ENCODE measurements at places on chromosomes 12 and 14. TPM values are rescaled to one million over a fixed set of nuclear protein-coding genes. Genes with fewer than 3 reads are reported as not detected.

ZBTB25 gene
- total RNA-seq = 15.5 TPM

GRCh38 chr12:32501835-32502333, 102.5 kb downstream of the FGD4 start:
- peak; percentile 81 for DNase-seq

DNA sequence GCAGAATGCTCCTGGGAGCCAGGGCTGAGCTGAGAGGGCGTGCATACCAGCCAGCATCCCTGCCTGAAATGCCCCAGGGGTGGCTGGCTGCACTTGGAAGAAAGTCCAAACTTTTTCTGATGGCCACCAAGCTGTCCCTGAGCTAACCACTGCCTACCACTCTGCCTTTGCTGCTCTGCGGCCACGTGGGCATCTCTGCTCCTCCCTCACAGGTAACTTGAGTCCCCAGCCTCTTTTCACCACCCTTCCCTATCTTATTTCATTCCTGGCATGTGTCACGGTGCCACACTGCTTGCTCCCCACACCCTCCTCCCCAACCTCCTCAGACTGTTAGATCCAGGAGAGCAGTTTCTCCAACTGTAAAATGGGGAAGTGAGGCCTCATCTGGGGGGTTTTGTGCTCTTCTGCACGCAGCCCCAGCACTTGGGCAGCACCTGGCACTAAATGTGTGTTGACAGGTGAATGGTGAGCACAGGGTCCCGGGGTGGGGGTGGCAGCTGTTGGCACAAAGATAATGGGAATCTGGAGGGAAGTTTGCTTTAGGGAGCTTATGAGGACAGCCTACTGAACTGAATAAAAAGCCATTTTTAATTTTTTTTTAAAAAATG, 113.0 kb downstream of the GLT1D1 start:
- no peak for DNase-seq

DNA sequence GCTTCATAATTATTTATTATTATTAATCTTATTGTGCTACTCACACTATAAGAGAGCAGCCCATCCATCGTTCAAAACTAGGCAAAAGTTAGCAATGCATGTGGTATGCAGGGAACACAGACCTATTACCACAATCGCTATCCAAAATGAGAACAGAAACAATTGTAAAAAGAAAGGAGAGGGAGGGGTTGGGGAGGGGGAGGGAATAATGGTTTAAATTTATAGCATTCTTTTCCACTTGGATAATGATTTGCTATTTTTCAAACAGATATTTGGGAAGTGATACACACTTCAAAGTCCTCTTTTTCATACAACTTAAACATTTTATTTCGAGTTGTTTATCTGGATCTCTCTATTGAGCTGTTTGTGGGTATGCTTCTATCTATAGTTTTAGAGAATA, 248.6 kb upstream of the SOX5 start:
- DNase-seq = no peak

GRCh38 chr12:127542931-127543330, 724.0 kb upstream of the TMEM132C start:
- DNase-seq = no peak

GRCh38 chr12:8696442-8697090, 1.2 kb upstream of the RIMKLB start:
- DNase-seq = peak; percentile 23

- DNase-seq = no peak
Observed at GRCh38 chr12:15404485-15404884, 82.2 kb downstream of the PTPRO start.

PUS7L gene
- 27.1 TPM for total RNA-seq

GUCY2C gene
- not detected for total RNA-seq

CCDC38 gene
- not detected for total RNA-seq

- no peak for DNase-seq
Observed at GRCh38 chr12:105256011-105256410, 20.0 kb upstream of the APPL2 start.

- DNase-seq = no peak
Observed at GRCh38 chr12:53465679-53466078, 13.8 kb downstream of the PCBP2 start.

GRCh38 chr14:57583396-57583795, 89.7 kb upstream of the CCDC198 start:
- DNase-seq = no peak

TCTN2 gene
- 14.0 TPM for total RNA-seq

MYF5 gene
- not detected for total RNA-seq

DNAJC22 gene
- 2.2 TPM for total RNA-seq

DNA sequence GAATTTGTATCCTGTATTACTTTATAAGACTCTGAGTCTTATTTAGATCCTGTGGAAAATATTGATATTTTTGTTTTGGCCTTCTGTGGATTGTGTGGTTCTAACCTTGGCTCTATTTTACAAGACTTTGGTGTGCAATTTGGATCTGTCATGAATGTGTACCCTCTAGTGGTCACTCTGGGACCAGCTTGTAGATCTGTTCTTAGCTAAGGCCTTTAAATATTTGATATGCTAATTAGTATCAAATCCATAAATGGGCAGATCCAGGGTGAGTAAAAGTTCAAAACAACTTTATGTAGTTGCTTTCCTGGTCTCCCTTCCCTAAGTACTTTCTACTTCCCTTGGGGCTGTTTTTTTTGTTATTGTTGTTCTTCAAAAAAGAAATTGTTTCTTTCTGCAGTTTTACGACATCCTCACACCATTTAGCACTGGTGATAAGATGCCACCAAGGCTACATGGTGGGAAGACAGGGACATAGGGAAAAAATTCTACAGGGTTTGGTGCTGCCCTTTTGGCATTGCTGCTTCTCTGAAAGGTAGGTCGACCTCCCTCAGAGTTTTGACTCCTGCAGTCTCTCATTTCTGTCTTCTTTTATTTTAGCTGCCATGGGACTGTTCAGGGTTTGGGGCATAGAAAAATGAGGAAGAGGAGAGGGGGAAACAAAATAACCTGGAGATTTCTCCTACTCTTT, 238.5 kb downstream of the GPHN start:
- peak; percentile 1 for DNase-seq

INSM2 gene
- total RNA-seq = 0.17 TPM

- no peak for DNase-seq
Observed at GRCh38 chr12:123873793-123874192, 98.8 kb downstream of the CCDC92 start.

- DNase-seq = no peak
Observed at GRCh38 chr14:105944632-105945610, 418.5 kb downstream of the TMEM121 start.

GRCh38 chr14:23351681-23352505, 794 bp downstream of the SLC22A17 start:
- DNase-seq = peak; percentile 78

RNASE4 gene
- total RNA-seq = 10.8 TPM

GRCh38 chr12:67315661-67316060, 46.5 kb downstream of the CAND1 start:
- DNase-seq = no peak

DNA sequence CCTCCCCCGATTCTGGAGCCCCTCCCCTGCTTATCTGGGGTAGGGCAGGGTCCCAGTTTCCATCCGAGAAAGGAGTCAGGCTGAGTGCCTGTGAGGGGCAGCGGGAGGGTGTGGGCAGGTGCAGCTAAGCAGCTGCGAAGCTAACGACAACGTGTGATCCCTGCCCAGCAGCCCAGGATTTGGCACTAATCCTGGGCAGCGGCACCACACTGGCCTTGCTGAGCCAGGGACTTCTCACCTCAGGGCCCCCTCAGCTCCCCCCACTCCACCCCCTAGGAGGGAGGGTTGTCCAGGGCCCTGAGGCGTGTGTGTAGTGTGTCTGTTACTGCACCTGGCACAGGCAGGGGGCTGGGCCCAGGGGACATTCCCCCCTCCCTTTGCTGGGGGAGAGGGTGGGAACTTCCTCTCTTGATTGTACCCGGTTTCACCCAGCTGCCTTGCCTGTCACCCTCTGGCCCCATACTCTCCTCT, 1.8 kb downstream of the SMIM41 start:
- no peak for DNase-seq

KICS2 gene
- 4.8 TPM for total RNA-seq

IKZF4 gene
- total RNA-seq = 5.2 TPM

- DNase-seq = peak; percentile 56
Observed at GRCh38 chr14:70188659-70189455, at the start of gene SLC8A3. SLC8A3 (minus strand) TSS chr14:70188951; CDS start chr14:70168422, 20,529 bp downstream.

- no peak for DNase-seq
Observed at GRCh38 chr12:106227641-106228319, 20.0 kb downstream of the CKAP4 start.

DNA sequence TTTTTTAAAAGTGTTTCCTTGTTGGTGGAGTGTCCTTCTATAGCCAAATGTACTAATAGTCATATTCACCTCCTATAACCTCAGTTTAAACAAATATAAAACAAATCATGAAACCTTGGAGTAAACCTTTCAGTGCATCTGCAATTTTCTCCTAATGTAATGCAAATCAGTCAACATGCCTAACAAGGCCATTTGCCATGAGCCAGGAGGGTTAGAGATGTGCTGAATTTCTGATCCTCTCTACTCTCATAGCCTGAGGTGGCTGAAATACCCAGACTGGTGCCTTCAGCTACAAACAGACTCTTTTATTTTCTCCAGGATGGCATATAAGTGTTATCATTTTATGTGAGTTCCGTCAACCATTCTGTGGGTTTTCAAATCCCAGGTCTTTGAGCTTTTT, 908.1 kb downstream of the GALC start:
- DNase-seq = no peak

DNA sequence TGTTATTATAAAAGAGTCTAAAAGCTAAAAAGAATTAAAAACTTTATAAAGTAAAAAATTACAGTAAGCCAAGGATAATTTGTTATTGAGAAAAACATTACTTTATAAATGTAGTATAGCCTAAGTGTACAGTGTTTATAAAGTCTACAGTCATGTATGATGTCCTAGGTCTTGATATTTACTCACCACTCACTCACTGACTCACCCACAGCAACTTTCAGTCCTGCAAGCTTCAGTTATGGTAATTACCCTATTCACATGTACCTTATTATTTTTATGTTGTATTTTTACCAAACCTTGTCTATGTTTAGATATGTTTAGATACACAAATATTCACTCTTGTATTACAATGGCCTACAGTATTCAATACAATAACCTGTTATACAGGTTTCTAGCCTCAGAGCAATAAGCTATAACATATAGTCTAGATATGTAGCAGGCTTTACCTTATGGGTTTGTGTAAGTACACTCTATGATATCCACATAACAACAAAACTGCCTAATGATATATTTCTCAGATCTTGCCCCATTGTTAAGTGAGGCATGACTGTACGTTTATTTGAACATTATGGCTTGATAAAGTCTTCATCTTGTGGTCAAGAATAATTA, 113.7 kb upstream of the KITLG start:
- no peak for DNase-seq

DNA sequence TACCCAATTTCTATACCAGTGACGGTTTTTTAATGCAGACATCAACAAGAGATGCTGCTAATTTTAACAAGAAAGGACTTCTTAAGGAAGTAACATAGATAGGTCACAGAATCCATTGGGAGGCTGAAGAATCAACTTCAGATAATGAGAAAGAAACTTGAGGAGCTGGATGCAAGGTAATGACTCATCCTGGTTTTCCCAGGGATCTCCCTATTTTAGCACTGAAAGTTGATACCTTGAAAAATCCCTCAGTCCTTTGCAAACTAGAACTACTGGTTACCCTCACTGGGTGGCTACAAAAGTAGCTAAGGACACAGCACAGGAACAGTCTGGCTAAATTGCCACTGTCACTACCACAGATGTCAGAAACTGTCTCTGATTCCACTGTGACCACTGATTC, 561.9 kb downstream of the FLRT2 start:
- no peak for DNase-seq

- DNase-seq = no peak
Observed at GRCh38 chr14:61881046-61881445, 118.8 kb downstream of the SNAPC1 start.

GRCh38 chr14:55477680-55478079, 37.3 kb upstream of the TBPL2 start:
- DNase-seq = no peak

GRCh38 chr14:76121089-76121748, 30.5 kb upstream of the GPATCH2L start:
- no peak for DNase-seq

GRCh38 chr14:90522571-90523191, 125.9 kb downstream of the CALM1 start:
- no peak for DNase-seq

DNA sequence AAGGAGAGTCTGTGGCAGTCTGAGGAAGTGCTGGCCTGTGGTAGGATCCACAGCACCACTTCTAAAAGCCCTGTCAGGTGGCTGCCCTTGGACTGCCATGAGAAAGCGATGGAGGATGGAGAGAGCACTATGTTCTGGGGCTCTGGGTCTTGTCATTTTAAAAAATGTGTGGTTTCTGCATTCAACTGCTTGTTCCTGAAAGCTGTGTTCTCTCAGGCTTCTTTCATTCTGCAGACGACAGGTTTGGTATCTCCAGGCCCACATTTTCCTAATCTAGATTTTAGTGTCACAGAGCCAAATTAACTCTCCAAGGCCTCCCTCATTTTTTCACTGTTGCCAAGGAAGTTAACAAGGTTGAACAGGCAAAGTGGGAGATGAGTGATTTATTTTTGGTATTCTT, 10.5 kb downstream of the OVCH1 start:
- DNase-seq = no peak

- no peak for DNase-seq
Observed at GRCh38 chr12:6703631-6704030, 3.0 kb upstream of the PIANP start.

AKAP6 gene
- 79.8 TPM for total RNA-seq

DNA sequence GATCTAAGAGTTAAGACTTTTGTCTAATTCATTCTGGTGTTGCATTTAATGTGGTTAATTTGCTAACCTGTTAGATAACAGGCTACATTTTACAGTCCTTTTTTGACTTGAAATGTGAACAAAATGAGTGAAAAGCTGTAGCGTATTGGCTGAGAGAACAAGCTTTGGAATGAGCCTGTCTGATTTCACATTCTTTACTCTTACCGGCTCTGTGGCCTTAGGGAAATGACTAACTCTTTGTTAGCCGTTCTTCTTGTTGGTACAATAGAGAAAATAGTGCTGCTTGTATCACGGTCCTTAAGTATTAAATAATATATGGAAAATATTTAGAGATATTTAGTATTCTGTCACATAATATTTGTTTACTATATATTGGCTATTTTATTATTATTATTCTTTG, 1.9 kb downstream of the MNAT1 start:
- DNase-seq = peak; percentile 47

- peak; percentile 68 for DNase-seq
Observed at GRCh38 chr14:22084393-22085281, 411.0 kb upstream of the OR4E1 start.

DNA sequence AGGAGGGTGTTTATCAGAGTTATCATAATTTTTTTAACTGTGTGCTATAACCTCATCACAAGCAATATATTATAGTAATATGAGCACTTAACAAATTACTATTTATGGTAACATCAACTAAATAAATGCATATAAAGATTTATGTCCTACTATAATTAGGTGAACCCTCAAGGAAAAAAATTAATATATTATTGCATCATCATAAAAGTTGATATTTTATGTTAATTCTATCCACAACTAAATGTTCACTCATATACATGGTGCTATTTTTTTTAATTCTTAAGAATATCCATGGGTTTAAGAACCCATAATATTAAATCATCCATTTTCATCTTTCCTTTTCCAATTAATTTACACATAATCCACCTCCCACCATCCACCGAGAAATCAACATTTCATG, 506.0 kb upstream of the USP15 start:
- no peak for DNase-seq

PLBD1 gene
- 50.7 TPM for total RNA-seq

INHBE gene
- total RNA-seq = not detected

NT5DC3 gene
- 23.2 TPM for total RNA-seq

RIMBP2 gene
- total RNA-seq = 11.4 TPM

LMO3 gene
- 113 TPM for total RNA-seq

All from spinal cord (tissue), 10 donors.